ENCODE measurements at places on chromosomes 6 and 20.

- no peak for DNase-seq
These were observed 244.5 kb downstream of the CDC5L start for GRCh38 chr6:44631968-44632367.

DNA sequence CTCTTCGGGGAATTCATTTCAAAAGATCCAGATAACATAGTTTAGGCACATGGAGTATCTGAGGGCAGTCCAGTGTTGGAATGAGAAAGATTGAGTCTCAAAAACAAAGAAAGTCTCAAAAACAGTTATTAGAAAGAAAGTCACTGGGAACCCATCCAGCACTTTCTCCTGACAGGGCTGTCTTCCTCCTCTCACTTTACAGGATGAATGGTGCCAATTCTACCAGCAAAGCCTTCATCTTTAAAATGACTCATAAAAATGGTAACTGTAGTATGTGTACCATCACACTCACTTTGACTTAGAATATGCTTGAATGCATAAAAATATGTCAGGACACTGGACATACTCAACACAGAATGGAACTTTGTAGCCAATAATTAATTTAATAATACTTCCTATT lies 71.3 kb downstream of the SLC22A3 start:
- no peak for DNase-seq

DNA sequence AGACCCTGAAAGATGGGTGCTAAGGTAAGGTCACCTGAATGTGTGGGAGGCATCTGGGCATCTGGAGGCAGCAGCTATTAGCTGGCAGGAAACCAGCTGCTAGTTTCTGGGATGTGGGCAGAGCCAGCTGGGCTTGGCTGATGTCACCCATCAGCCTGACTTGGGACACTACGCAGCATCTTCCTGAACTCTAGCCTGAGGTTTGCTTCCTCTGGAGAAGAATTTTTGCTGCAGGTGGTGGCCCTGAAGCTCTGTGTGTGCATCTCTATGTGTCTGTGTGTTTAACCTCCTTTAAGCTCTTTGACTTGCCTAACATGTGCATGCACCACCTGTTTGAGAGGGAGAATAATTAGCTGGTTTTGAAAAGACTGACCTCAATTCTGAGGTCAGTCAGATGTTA lies 465.1 kb upstream of the CHD6 start:
- DNase-seq: no peak

- DNase-seq: no peak
These were observed 42.9 kb downstream of the C6orf132 start for GRCh38 chr6:42099340-42100028.

- DNase-seq: no peak
These were observed 27.1 kb downstream of the PFDN4 start for GRCh38 chr20:54234991-54235390.

All from iPS DF 19.7 (cell line).